NCI-H1105 treated with DMSO at 0.1 percent for 48 hours (cell line): ENCODE measurements at places on chromosomes 6 and 20.
A peak's percentile ranks its signal among the peaks of the same experiment; 100 is the strongest.

- no peak for DNase-seq
Measured at GRCh38 chr6:39225543-39225942, 3.7 kb downstream of the KCNK5 start.

DNA sequence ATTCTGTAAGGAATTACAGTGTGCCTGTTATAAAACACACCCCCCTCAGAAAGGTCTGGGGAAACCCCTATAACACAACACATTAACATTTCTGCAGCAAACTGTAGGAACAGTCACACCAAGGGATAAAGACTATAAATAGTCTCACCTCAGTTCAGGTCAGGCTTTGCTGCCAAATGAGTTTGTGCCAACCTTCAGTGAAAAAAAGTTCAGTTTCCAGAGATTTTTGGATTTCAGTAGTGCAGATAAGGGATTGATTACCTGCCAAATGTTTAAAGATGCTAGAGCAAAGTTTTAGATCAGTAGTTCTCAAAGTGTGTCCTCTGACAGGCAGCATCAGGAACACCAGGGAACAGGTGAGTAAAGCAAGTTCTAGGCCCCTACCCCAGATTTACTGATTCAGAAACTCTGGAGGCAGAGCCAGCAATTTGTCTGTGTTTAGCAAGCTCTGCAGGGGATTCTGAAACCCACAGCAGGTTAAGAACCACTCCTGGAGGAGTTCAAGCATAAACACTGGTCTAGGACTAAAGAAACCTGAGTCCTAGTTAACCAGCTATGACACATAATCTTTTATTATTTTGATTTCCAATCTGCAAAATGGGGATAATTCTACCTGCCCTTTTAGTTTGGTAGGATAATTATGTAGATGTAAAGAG is 111.0 kb downstream of the RCAN2 start:
- DNase-seq, result no peak

DNA sequence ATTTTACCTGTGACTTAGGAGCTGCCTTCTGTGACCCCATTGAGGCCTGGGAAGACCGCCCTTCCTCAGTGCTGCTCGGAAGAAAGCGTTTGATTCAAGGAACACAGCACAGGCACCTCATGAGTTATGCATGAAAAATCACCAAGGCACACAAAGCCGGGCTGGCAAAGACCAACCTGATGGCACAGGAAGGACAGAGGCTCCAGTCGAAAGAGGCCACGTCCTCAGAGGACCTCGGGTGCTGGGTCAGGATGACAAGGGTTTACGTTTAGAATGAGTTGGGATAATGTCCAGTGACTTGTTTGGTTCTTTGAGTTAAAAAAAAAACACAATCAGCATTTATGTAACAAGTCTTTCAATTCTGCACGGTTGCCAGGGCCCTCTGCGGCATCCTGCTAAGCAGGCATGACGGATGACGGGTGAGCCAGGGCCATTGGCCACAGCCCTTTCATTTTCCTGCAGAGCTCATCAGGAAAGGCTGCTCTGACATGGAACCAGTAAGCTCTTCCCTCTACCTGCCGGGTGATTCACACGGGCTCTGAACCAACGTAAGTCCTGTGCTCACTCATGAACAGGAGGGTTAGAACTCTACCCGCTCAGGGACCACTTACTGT is 112.8 kb downstream of the DACT2 start:
- no peak for DNase-seq

- DNase-seq, result peak; percentile 48
Measured at GRCh38 chr6:86856937-86857563, 80.3 kb upstream of the HTR1E start.

GRCh38 chr6:28943557-28944411 is 20.0 kb upstream of the TRIM27 start:
- peak; percentile 80 for DNase-seq

GRCh38 chr6:142648036-142648451 is 296.9 kb downstream of the HIVEP2 start:
- no peak for DNase-seq

- no peak for DNase-seq
Measured at GRCh38 chr6:9025228-9025627, 589.9 kb upstream of the SLC35B3 start.

GRCh38 chr6:142934106-142934505 is 10.9 kb downstream of the HIVEP2 start:
- DNase-seq, result no peak

DNA sequence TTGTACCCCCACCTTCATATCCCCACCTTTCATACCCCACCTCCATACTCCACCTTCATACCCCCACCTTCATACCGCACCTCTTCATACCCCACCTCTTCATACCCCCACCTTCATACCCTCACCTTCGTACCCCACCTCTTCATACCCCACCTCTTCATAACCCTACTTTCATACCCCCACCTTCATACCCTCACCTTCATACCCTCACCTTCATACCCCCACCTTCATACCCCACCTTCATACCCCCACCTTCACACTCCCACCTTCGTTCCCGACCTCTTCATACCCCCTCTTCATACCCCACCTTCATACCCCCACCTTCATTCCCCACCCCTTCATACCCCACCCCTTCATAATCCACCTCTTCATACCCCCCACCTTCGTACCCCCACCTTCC is 92.9 kb upstream of the NAA20 start:
- no peak for DNase-seq

- no peak for DNase-seq
Measured at GRCh38 chr20:34525709-34526416, 9.6 kb downstream of the DYNLRB1 start.

- DNase-seq, result no peak
Measured at GRCh38 chr20:38196592-38196991, 31.5 kb upstream of the TGM2 start.

GRCh38 chr20:3783068-3783489 is 1.8 kb upstream of the SPEF1 start:
- no peak for DNase-seq

DNA sequence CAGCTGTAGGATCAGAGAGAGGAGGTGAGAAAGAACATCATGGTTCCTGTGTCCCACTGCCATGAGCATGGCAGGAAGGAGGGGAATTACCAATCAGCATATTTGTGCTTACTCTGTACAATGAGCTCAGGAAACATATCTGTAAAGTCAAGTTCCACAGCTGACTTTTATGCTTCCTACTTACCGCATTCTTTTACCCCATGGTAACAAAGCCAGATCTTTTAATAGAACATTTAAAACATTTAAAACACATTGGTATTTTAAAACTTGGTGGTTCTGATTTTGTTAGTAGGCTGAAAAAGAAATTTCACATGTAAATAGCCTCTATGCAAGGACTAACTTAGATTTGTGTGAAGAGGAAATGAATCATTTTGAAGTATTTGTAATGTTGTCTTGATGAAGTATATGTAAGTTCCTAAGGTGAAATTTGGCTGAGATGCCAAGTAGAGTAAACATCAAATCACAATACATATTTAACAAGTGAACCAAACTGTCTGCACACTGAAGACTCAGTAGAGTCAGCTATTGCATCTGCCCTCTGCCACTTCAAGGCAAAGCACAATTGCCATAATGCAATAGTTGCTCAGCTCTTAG is 114.7 kb downstream of the GJA10 start:
- DNase-seq, result no peak

DNA sequence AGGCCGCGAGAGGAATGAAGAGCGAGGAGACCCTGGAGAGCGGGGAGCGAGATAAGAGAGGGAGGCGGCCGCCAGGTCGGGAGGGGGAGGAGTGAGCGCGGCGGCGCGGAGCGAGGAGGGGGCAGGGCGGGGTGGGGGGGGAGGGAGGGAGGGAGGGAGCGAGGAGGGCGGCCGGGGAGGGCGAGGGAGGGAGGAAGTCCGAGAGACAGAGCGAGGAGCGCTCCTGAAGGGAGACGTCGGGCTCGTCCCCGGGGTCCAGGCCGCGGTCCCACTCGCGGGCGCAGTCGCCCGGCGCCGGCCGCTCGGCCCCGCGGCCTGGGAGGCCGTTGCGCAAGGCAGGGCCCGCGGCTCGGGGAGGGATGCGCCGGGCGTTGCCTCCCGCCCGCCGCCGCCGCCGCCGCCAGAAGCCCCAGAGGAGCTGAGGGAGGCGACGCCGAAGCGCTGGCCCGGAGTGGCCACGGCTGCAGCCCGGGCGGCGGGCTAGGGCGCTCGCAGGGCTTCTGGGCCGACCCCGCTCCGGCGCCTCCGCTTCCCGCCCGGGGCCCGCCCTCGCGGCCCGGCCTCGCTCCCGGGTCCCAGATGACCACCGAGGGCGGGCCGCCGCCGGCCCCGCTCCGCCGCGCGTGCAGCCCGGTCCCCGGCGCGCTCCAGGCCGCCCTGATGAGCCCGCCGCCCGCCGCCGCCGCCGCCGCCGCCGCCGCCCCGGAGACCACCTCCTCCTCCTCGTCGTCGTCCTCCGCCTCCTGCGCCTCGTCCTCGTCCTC is at the start of gene FOXF2:
Gene FOXF2, plus strand, starts transcription at position 208 of the 764 bp plus-strand sequence. Its CDS starts 372 bp downstream, at position 580.
- DNase-seq, result peak; percentile 47

GRCh38 chr6:143845033-143845432 is 1.9 kb downstream of the LTV1 start:
- no peak for DNase-seq

GRCh38 chr6:150631283-150631983 is 31.7 kb downstream of the PLEKHG1 start:
- no peak for DNase-seq

- DNase-seq, result no peak
Measured at GRCh38 chr6:43810965-43811732, 41.1 kb downstream of the VEGFA start.

GRCh38 chr20:57371363-57371762 is 19.8 kb upstream of the RBM38 start:
- no peak for DNase-seq

DNA sequence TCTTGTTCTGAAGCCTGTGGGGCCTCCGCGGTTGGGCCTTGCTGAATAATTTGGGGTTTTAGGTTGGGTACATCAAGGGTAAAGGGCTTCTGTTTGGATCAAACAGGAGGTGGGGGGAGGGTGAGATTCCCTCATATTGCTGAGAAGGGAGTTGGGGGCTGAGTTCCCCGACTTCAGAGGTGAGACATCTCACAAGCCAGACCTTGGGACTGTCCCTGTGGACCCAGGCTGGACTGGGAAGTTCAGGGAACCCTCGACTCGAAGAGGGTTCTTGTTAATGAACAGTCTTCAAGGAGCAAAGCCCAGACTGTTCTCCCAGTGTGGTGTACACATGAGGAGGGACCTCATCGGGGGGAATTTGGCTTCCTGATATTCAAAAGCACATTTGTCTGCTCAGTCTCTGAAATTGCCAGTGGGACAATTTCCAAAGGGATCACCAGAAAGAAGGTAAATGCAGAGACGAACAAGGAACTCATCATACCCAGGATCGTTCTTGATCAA is 118.5 kb downstream of the SYCP2 start:
- no peak for DNase-seq

GRCh38 chr6:34176261-34177031 is 30.6 kb upstream of the GRM4 start:
- no peak for DNase-seq

GRCh38 chr6:36755435-36756348 is 58.1 kb downstream of the RAB44 start:
- no peak for DNase-seq

DNA sequence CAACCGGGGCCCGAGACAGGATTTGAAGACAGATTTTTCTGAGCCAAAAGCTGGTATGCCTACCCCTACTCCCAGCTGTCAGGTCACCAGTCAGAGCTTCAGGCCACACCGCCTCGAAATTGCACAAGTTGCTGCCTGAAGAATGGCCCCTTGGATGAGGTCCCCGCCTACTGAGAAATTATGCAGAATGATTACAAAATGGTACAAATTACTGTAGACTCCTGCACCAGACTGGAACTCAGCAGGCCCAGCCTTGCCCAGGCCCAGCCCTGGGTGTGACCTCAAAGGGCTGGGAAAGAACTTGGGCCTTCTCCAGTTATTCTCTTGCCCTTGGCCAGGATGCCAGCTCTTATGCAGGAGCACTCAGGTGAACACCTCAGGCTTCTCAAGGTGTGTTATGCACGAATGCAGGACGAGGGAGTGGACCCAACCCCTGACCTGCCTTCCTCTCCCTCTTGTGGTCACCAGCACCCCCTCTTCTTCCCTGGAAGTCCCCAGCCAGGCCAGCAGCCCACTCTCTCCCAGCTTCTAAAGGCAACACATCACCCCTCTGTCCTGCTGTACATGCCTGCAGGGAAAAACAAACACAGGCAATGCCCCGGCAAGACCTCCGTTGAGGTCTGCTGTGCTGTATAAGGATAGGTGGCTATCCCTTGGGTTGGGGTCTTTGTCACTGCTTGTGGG is 88.7 kb upstream of the NAA20 start:
- no peak for DNase-seq

DNA sequence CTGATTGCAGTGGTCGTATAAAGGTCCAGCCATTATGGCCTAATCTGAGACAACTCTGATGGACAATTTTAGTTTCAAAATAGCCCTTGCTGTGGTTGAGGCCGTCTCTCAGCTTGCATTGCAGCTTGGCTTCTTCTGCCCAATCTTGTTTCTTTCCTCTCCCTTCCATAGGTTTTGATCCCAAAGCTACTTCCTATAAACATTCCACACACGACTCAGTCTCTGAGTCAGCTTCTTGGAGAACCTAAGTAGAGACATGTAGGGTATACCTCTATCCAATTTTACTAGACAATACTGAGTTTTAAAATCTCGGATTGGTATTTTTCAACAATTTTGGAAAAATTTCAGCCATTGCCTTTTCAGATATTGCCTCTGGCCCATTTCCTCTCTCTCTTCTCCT is 13.4 kb downstream of the IYD start:
- DNase-seq, result no peak

- peak; percentile 64 for DNase-seq
Measured at GRCh38 chr20:17431621-17432364, 99.4 kb downstream of the BFSP1 start.

GRCh38 chr6:92586236-92586977 is 833.0 kb downstream of the EPHA7 start:
- DNase-seq, result no peak

DNA sequence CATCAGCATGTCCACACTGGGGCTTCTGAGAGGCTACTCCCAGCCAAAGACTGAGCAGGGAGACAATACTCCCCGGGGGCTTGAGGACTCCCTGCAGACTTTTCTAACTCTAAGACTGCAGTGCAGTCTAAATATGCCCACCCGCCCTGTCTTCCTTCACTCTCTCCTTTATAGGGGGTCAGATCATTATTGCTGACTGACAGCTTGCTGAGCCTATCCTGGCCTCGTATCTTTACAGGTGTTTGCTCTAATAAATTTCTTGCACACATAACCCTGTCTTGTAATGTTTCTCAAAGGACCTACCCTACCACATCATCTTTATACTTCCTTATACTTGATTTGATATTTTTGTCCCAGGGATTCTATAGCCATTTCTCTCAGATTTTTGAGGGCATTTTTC is 39.4 kb upstream of the MOCS1 start:
- no peak for DNase-seq
